ENCODE measurements at places on chromosomes 6 and 20.

DNA sequence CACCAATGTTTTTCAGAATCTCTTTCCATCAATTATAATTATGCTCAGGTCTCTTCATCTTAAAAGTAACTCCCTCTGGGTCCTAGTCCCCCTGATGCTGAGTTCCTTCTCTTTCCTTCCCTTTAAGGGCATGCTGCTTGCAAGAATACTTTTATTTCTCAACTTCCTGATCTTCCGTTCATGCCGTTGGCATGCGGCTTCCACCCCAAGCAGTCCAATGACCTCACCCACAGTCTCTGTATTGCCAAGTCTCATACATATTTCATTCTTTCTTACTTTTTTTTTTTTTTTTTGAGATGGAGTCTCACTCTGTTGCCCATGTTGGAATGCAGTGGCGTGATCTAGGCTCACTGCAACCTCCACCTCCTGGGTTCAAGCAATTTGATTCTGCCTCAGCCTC, 83.5 kb downstream of the NDUFAF5 start:
- DNase-seq: no peak

DNA sequence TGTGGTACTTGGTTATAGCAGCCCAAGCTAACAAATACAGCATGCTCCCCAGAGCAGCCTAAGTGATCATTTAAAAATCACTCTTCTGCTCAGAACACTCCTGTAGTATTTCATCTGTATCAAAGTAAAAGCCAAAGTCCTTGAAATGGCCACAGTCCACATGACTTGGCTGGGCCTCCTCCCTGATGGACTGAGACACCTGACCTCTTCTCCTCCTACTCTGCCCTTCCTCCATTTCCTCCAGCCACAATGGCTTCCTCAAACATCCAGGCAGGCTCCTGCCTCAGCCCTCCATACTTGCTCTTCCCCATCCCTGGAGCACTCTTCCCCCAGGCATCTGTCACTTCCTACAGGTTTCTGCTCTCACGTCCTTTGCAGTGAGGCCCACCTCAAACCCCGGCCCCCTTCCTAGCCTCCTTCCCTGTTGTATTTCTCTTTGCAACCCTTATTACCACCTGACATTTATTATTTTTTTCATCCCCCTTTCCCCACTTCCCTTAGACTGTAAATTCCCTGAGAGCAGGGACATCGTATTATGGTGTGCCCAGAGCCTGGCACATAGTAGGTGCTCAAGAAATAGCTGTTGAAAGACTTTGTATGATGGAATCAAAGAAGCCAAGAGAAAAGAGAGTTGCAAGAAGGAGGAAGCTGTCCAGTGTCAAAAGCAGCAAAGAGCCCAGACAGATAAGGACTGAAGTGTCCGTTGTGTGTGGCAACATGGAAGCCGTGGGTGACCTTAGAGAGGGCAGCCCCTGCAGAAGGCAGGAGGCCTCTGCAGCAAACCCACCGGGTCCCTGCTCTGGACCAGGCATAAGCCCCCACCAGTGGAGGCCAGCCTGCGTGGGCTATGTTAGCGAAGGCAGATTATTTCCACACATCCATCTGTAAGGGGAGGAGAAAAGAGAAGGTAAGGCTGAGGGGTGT, 87.5 kb downstream of the TRERF1 start:
- no peak for DNase-seq

- peak; percentile 46 for DNase-seq
These were observed 724 bp downstream of the CDKN1A start for GRCh38 chr6:36679043-36679833.

DNA sequence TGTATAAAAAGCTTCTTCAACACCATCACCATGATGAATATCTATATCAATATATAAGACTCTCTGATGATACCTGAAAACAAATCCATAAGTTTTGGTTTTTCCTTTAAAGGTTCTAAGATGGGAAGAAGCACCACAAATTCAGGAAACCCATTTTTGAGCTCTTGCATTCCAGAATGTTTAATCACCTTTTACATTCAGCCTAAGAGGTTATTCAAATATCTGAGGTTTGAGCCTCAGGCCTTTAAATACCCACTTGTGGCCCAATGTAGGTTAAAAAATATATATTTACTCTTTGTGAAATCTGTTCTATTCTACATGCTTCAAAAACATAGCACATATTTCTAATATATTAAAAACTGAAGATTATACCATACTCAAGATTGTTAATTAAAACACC, 17.6 kb downstream of the HDAC2 start:
- DNase-seq: no peak

DNA sequence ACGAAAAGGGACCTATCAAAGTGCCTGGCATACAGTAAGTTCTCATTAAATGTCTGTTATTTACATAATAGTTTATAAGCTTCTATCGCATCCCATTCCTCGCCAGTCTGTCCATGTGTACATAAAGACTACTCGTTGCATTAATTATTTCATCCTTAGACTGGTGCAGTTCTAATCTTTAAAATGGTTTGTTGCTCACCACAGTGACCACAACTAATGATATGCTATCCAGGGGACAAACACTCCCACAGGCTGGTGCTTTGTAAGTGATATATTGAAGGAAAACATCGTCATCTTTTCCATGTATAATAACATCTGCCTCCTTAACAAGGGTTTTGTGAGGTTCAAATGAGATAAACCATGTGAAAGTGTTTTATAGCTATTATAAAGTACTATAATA, 39.0 kb upstream of the HBS1L start:
- DNase-seq: no peak

DNA sequence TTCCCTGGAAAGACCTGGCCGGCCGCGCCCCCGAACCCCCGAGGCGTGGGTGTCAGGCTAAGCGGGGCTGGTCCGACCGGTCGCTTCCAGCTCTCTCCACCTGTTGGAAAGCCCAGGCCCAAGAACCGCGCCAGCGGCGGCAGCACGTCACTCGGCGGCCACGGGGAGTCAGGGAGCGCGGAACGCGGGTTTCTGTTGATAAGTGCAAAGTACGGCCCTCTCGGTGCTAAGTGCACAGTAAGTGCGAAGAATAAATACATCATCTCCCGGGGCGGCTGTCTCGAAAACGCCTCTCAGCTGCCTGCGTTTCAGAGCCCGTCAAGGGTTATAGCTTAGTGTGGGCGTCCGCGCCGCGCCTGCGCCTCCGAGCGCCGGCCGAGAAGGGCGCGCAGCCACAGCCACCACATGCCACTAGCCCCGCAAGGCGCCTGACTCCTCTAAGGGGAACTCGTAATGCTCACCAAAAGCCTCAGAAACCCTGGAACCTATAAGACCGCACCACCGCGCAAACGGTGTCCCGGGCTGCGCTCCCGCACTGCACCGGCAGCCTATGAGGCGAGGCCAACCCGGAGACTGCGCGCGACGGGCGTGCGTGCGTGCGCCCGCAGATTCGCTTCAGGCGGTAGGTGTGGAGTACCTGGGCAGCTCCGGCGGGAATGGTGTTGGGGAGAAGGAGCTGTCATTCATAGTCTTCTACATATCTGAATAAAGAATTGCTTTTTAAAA, 9.2 kb upstream of the TBX18 start:
- DNase-seq: no peak

- DNase-seq: no peak
These were observed 86.0 kb downstream of the AFG1L start for GRCh38 chr6:108380876-108381275.
